ENCODE measurements at places on chromosomes 7 and 10.

DNA sequence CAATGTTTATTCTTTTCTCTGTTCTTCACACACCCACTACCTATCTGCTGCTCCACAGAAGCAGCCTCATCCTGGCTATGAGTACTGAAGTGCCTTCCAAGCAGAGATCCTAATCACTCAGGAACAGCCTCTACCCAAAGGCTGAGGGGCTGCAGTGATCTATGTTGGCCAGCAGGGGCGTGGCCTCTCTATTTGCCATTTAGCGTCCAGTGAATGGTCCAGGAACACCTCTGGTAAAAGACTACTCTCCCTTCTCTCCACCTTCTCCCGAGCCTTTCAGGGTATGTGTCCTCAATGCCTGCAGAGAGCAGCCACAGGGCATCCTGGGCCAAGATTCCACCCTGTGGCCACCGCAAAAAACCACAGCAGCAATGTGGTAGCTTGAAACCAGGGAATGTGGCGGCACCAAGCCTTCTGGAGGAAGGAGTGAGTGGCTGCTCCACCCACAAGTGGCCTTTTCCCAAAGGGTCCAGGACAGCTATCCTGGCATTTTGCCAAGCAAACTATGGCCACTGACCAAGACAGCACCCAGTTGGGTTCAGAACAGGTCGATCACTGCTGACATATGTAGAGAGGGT lies 70.9 kb downstream of the SYPL1 start:
- DNase-seq, result no peak

- no peak for DNase-seq
These were observed 282.2 kb downstream of the DNAJB6 start for GRCh38 chr7:157618823-157619606.

DNA sequence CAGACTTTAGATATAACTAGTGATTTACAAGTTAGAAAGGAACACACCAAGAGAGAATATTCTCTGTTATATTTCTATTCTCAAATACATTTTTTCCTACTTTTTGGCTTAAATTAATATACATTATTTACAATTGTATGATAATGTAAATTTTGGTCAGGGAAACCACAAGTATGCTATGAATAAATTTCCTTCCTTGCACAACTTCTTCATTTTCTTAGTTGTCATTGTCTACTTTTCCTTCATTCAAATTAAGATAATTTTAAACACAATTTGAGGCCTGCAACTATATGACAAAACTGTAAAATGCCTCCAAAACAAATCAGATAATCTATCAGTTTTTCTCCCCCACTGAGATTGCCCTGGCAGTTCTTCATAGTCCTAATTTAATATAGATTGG lies 131.3 kb downstream of the CDK14 start:
- no peak for DNase-seq

DNA sequence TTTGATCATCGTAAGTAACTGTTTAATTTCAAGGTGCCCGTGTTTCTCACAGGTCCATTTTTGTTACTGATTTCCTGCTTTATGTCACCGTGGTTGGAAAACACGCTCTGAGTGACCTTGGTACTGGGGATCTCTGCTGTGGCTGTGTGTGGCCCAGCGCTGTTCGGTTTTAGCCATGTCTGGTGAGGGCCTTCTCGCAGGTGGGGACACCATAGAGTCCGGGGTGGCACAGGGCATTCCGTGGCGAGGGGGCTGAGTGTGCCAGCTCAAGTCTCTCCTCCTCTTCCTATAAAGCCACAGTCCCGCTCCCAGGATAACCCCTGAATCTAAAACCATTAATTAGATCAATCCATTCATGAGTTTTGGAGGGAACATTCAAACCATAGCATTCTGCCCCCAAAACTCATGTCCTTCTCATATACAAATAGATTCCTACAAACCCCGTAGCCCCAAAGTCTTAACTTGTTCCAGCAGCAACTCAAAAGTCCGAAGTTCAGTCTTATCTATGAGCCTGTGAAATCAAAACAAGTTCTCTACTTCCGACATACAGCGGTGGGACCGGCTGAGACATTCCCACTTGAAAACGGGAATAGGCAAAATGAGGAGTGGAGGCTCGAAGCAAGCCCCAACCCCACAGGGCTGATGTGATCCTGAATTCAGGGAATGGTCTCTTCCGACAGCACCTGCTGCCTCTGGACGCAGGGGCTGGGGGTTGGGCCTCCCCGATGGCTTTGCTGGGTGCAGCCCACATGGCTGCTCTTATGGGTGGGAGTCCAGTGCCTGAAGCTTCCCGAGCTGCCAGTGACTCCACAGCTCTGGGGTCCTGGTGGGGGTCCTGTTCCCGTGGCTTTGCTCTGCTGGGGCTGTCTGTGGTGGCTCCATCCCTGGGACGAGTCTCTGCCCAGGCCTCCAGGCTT lies 55.0 kb upstream of the NKX6-2 start:
- no peak for DNase-seq

GRCh38 chr10:22086730-22087401 lies 83.3 kb upstream of the DNAJC1 start:
- DNase-seq, result no peak

- no peak for DNase-seq
These were observed 123.3 kb downstream of the PAXIP1 start for GRCh38 chr7:154879629-154880028.

DNA sequence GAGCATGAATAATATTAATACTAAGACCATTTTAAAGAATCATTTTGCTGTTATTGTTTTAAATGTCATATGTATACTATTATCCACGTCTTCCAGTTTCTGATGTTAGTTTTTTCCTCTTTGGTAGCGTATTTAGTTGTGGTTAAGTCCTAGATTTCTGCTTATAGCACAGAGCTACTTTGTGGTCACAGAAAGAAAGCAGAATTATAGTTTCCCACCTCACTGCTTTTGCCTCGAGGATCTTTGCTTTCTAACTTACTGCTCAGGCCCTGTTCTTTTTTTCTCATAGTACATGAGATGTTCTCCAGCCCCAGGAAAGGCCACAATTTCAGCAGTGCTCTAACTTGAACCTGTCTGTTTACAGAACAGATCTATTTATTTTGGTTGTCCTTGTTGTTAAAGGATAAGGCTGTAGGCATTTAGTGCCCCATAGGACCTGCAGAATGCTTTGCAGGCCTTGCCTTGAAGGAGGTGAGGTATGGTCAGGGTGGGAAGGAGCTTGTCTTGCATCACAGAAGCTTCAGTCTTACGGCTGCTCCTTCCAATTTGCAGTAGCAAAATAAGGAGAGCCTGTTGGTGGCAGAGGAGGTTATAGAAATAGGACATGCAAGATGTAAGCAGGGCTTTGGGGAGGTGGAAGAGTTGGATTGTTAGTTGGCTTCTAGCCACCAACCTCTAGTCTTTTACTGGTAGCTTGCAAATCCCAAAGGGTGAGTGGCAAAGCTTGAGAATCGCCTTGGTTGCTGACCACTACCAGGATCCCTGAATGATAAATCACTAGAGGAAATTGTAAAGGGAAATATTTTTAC lies 129.1 kb downstream of the LRRC4 start:
- DNase-seq, result no peak

GRCh38 chr10:71462062-71462935 lies 65.6 kb downstream of the CDH23 start:
- DNase-seq, result no peak

DNA sequence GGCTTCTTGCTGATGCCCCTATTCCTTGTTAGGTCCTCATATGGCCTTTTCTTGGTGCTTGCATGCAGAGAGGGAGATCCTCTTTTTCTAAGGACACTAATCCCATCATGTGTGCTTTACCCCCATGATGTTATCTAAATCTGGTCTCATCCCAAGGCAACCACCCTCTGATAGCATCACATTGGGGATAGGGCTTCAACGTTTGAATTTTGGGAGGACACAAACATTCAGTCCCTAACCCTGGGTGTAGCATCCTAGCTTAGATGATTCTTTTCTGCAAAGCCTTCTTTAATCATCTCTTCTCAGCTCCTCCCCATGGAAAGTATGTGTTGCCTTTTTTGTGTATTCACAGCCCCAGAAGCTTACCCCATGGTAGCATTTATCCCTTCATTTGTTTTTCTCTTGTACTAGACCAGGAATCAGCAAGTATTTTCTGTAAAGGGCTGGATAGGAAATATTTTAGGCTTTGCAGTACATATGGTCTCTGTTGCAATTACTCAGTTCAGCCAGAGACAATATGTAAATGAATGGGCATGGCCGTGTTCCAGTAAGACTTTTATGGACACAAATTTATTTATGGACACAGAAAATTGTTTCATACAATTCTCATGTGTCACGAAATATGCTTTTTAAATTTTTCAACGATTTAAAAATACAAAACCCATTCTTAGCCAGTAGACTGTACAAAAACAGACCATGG lies 101.5 kb upstream of the CSTF2T start:
- DNase-seq, result no peak

DNA sequence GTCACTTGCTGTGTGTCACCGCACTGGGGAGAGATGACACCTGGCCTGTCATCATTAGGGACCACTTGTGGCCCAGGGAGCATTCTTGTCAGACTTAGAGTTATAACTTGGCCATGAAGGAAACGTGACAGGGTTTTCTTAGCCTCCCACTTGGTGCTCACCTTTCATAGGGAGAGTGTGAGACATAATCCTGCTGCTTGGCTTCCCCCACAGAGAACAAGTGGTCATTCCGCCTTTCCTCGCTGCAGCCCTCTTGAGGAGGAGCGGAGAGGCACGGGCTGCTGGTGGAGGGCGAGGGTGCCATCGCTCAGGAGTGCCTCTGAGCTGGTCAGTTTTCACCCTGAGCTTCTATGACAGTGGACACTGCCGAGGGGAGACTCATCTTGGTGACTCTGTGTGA lies 125.0 kb upstream of the GJD4 start:
- DNase-seq, result no peak

DNA sequence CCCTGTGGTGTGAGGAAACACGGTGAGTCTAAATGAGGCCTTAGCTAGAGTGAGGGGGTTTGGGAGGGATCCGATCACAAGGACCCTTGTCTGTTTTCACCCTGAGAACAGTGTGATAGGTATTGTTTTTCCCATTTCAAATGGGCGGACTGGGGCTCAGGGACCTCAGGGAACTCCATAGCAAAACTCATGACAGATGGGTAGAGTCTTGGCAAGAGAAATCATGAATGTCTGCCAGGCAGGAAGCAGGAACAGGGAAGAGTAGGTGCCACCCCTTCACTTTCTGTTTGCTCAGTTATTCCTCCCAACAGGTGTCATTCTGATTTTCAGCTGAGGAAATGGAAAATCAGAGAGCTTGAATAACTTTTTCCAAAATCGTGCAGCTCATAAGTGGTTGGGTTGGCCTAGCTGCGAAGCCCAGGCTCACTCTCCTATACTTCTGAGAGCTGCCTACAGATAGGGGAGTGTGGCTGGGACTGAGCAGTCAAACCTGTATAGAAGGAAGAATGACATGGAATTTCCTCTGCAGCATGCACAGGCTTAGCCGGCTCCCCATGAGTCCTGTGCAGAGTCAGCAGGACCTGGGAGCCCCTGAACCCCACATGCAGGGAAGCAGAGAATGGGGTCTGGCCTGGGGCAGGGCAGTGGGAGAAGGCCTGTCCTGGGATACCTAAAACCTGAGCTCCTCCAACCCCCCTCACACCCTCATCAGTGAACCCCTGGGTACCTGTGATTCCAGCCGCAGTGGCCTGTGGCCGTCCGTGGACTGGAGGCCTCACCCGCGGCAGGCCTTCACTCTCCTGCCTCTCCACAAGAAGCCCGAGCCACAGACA lies 17.6 kb upstream of the C10orf105 start:
- DNase-seq, result no peak

DNA sequence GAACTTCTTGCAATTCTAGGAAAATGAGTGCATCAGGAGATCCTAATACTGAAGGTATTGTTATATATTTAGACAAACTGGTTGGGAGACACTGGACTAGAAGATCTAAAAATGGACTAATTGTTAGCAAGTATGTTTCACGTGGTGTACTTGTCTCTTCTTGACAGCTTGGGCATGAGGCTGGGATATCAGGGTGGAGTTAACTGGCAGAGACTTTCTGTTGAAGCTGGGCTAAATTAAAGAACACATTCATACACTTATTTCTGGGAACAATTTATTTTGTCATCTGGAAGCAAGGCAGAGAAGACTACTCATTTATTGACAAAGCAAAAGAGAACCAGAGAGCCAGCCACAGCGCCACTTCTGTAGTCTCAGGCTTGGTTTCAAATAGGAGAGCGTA lies 25.9 kb downstream of the TYW1 start:
- DNase-seq, result no peak

DNA sequence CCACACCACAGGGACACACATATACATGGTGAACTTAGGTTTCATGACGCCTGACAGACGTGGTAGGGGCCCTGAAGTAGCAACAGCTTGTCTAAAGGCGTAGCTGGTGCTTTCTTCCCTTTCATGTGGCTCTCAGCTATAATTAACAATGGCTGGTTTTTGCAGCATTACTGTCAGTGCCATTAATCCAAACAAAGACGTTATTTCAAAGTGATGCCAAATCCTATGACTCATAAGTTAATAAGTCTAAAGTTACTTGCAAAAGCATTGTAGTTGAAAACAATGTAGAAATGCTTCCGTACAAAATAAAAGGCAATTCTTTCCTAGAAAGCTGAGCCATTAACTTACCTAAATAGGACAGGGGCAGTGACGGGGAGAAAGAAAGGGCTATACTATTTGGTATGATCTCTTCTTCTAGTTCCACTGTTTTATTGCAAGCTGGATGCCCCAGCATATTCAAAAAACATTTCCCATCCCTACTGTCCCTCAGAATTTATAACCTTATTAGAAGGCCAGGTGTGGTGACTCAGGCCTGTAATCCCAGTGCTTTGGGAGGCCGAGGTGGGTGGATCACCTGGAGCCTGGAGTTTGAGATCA lies 105.4 kb downstream of the ODAD2 start:
- DNase-seq, result no peak

DNA sequence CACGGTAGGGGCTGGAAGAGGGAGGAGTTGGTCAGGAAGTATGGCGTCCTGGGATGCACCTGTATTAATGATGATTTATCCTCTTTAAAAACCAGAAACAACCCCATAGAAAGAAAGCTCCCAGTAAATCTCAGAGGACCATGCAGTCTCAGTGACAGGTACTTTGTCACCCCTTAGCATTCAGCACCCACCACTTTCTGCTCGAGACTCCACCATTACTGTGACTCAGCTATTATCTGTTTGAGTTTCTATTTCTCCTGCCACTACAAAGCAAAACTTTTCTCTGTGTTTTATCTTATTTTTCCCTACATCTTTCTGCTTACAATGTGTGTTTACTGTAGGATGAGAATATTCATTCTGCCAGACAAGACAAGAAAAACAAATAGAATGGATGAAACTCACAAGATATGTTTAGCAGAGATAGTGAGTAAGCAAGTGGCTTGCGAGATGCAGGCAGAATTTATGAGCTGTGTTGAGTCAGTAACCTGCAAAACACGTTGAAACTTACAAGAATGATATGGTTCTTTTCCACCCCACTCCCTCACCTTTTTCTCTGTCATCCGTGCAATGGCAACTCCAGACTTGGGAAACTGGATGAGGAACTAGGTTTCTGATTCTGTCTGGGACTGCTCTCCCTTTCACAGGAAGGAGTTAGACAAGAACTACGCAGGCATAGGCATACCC lies 127.1 kb downstream of the AOAH start:
- DNase-seq, result no peak

DNA sequence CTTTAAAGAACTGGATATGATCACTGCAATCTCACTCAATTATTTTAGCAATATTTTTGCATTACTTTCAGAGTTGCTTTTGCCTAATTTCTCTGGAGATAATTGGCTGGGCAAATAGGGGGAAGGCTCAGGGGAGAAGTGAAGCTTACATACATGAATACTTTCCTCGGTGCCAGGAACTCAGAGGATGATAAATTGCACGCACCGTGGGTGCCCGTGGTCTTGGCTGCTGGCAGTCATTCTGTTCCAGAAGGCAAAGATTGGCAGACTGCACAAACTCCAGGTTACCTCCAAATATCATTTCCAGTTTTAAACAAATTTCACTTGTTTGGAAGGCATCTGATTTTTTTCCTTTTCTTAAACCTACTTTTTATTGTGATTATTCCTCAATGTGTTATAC lies 197.8 kb upstream of the TMEM72 start:
- no peak for DNase-seq

All from activated T-cell treated with anti-CD3 and anti-CD28 coated beads for 24 hours (primary cell).